ENCODE measurements at places on chromosomes 5 and 9.

DNA sequence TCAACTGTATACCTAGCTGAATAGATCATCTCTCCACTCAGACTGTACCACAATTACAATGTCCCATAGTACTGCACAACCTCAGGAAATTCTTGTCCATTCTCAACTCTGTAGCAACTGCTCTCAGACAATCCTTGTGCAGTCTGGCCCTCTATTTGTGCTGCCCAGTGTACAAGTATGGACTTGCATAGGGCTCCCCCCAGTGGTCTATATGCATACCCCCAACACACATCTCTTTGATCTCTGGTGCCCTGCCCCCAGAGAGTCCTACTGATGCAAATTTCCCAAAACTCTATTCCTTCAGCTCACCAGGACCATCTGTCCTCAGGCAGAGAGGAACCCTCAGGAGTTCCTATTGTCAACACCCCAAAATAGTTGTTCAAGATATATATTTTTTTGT lies 205.3 kb downstream of the SLCO4C1 start:
- no peak for DNase-seq

- DNase-seq, result no peak
Measured at GRCh38 chr9:20289423-20290010, 332.8 kb downstream of the MLLT3 start.

- DNase-seq, result no peak
Measured at GRCh38 chr5:166365164-166365563, 1926.3 kb upstream of the WWC1 start.

GRCh38 chr5:176549871-176550270 lies 729 bp downstream of the CDHR2 start:
- no peak for DNase-seq

GRCh38 chr5:77095189-77095588 lies 8.1 kb upstream of the ZBED3 start:
- no peak for DNase-seq

DNA sequence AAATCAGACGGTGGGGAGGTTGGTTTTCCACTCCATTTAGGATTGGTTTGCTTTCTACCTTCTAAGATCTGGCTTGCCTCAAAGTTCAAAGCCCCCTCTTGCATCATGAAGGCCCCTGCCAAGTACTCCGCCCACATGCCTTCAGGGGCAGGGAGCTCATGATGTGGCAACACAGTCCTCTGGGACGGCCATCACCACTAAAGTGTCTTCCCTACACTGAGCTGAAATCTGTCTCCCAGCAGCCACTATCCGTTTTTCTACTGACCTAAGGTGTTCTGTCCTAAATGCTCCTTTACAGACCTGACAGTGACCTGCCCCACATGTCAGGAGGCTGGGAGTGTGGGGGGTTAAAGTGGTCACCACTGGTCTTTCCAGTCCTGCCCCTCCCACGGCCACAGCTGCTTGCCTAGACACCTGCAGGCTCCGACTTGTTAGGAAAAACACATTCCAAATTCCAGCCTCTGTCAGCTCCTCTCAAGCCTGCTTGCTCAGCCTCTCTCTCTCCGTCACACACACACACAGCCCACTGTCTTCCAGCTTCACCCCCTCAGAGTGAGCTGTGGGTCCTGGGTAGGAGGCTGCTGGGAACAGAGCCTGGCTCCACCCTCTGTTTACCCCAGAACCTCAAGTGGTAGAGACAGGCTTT lies 44.9 kb downstream of the SHB start:
- no peak for DNase-seq

DNA sequence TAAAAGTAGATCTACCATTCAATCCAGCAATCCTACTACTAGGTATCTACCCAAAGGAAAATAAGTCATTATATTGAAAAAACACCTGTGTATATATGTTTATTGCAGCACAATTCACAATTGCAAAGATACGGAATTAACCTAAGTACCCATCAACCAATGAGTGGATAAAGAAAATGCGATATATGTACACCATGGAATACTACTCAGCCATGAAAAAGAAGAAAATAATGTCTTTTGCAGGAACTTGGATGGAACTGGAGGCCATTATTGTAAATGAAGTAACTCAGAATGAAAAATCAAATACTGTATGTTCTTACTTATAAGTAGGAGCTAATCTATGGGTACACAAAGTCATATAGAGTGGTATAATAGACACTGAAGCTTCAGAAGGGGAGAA lies 63.4 kb upstream of the PITX1 start:
- DNase-seq, result no peak

GRCh38 chr5:157204765-157205164 lies 24.1 kb downstream of the ITK start:
- DNase-seq, result no peak

DNA sequence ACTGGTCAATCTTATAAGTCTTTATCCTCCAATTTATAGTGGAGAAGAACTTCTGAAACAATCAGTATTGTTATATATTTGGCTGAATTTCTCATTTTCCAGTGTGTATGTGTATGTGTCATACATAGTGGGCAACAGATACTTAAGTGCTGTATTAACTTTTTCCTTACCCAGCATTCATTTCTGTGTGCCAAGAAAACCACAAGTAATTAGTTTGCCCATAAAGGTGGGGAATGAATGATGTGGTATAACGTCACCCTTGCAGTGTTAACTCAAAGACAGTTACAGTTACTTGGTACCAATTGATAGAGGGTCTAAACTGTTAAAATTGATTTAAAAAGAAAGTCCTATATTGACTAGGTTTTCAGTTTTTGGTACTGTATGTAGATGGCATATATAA lies 2.0 kb downstream of the OGN start:
- no peak for DNase-seq

- DNase-seq, result no peak
Measured at GRCh38 chr5:148970876-148971275, 92.0 kb downstream of the SH3TC2 start.

DNA sequence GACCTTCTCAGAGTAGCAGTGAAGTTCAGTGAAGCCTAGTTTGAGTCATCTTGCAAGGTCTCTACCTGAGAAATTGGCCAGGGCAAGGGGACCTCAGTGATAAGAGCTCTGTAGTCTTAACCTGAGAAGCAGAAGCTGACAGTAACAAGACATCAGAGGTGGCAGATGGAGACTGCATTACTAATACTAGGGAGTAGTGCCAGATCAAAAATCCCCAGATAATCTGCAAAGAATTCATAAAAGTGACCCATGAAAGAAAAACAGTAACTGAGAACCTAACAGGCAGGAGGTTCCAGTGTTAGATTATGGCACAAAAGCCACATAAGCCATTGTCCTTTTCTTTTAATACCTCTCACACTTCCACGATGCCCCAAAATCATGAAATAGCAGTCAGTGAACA lies 175.5 kb downstream of the MUSK start:
- DNase-seq, result no peak

DNA sequence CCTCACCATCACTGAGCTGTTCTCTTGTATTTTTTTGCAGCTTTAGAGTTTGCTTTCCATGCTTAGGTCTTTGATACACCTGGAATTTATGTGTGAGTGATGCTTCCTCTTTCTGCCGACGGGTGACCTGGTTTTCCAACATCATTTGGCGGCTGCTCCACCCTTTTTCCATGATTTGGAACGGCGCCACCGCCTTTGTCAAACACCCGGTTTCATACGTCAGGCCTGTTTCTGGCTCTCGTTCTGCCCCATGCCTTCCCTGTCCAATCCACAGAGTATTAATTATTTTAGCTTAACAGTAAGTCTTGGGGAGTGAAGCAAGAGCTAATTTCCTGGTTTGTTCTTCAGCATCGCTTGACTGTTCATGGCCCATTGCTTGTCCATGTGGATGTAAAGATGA lies 30.2 kb downstream of the CACNA1B start:
- no peak for DNase-seq

- DNase-seq, result no peak
Measured at GRCh38 chr5:14453481-14453880, 128.1 kb upstream of the OTULINL start.

DNA sequence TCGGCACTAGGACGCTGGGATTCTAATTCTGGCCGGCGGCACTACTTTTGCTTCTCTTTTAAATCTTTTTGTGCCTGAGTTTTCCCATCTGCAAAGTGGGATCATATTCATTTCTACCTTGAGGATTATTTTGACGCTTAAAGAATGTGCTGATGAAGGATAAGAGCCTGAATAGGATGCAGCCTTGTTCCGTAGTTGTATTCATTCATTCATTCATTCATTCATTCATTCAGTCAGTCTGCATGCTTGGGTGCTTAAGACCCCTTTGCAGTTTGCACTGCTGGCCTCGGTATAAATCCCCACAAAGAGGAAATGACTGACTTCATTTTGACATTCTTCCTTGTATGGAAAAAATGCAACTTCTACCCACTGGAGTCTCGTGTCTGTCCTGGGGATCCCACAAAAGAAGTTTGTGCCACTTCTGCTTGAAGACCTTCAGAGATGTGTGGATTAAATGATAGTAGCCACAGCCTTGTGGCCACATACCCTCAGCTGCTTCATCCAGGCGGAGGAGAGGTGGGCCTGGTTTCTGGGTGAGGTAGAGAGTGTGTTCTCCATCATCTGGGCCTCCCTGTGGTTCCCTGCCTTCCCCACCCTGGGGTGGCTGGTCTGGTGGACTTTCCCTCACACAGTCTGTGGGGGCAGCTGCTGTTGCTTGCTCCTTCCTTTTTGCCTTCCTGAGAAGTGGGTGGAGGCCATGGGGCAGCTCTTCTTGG lies 62.6 kb downstream of the PPARGC1B start:
- no peak for DNase-seq

DNA sequence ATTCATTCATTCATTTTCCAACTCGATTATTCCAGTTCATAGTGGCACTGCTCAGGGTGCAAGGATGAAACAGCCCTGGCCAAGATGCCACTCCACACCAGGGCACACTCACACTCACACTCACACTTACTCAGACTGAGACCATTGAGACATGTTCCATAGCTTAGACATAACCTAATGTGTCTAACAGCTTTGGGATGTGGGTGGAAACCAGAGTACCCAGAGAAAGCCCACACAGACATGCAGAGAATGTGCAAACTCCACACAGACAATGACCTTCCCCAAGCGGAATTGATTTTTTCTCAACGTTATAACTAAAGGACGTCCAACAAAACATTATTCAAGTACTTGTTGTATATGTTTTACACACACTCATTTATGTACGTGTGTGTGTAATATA lies 1363.5 kb downstream of the EFNA5 start:
- DNase-seq, result no peak

- no peak for DNase-seq
Measured at GRCh38 chr5:44827681-44828080, 18.9 kb downstream of the MRPS30 start.

- no peak for DNase-seq
Measured at GRCh38 chr9:133401588-133401987, 16.2 kb downstream of the REXO4 start.

DNA sequence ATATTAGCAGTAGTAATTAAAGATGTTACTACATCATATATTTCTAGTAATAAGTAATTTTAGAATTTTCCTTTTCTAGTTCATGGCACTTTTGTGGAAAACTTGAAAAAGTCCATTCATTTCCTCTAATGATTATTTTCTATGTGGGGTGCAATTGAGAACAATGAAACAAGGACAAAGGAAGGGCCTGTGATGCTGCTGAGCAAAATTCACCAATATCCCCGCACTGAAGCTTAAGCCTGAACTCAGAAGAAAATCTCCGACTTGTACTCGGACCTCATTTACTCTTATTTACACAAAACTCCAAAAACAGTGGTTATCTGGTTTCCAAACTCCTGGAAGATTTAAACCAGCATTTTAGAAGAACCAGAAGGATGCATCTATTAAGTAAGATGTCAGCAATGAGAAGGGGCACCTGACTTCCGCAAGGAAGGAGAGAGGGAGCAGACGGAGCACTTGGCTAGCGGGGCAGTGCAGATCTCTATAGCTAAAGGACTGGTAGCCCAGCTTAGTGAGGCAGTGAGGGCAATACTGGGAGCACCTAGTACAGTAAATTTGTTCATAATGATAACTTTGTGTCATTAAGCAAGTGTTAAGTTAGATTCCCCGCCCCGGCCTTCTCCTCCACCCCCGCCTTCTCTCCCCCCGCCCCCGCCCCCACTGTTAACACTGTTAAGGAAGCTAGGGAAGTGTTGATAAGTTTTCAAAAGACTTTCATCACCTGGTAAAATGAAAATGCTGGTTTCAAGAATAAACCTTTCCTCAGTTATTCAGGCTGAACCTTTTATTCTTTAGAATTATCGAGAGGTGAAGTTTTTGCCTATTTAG lies 123.3 kb downstream of the ZSWIM6 start:
- DNase-seq, result no peak

DNA sequence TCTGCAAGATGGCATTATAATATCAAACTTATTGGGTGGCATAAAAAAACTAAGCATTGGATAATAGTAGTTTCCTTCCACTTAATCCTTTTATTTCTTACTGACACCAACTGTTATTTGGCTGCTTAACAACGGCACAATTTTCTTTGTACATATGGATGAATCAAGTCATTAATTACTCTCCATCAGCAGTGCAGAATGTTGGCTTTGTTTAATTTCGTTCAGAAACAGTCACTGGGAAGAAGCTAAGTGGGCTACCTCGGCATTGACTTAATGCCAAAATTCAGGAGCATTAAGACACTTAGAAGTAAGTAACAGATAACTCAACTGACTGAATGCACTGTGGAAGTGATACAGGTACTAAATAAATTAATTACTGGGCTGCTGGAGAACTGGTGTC lies 460.4 kb downstream of the CTNND2 start:
- DNase-seq, result no peak

GRCh38 chr5:116905885-116906284 lies 331.3 kb upstream of the SEMA6A start:
- no peak for DNase-seq

DNA sequence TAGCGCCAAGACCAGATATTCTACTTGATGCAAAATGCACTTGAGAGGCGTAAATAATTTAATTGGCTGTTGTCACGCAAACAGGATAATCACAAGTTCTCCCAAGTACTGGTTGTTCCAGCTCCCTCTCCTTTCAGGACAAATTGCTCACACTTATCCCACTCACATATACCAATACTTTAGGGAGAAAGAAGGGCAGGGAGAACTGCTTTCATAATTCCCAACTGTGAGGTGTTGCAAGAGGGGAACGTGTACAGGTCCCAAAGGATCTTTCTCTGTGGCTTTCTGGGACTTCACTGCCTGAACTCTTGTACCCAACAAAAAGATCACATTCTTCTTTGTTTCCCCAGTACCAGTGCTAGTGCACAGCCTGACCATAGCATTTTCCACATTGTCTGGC lies 21.5 kb upstream of the TGFBI start:
- DNase-seq, result no peak

GRCh38 chr5:58099257-58099656 lies 360.6 kb downstream of the PLK2 start:
- no peak for DNase-seq
